Activated T-cell treated with anti-CD3 and anti-CD28 coated beads, Interleukin-2, amount 50 U/mL, for 4 hours (primary cell): ENCODE measurements at places on chromosomes 2 and 18. TPM values are rescaled to one million over a fixed set of nuclear protein-coding genes. Genes with fewer than 3 reads are reported as not detected.

TMEM198 gene
- total RNA-seq = 4.3 TPM

DAW1 gene
- total RNA-seq = not detected

NOL4 gene
- not detected for total RNA-seq

FASTKD1 gene
- total RNA-seq = 37.2 TPM

HOXD12 gene
- total RNA-seq = not detected

NT5C1B gene
- total RNA-seq = not detected

CHPF gene
- total RNA-seq = 42.0 TPM

RGPD6 gene
- total RNA-seq = 20.4 TPM

MOGAT1 gene
- not detected for total RNA-seq

PKDCC gene
- not detected for total RNA-seq

RGPD4 gene
- total RNA-seq = 0.24 TPM

PLCL1 gene
- 0.94 TPM for total RNA-seq

MMADHC gene
- total RNA-seq = 148 TPM

CRYGD gene
- total RNA-seq = not detected

MEP1B gene
- not detected for total RNA-seq

ALK gene
- not detected for total RNA-seq

SULT1C4 gene
- total RNA-seq = not detected

MEX3C gene
- total RNA-seq = 80.3 TPM

TMEM169 gene
- total RNA-seq = 0.08 TPM

MOCOS gene
- 0.34 TPM for total RNA-seq

KLHL41 gene
- total RNA-seq = not detected

SLC4A5 gene
- 1.3 TPM for total RNA-seq

SP3 gene
- 89.9 TPM for total RNA-seq

LINC00305 gene
- total RNA-seq = not detected
